H7 (cell line): ENCODE measurements at places on chromosomes 7 and 10. TPM values are rescaled to one million over a fixed set of nuclear protein-coding genes. Genes with fewer than 3 reads are reported as not detected.
A peak's percentile ranks its signal among the peaks of the same experiment; 100 is the strongest.

Gene MRPS33
- 51.0 and 61.0 TPM in 2 replicates for total RNA-seq

Gene HOXA6
- not detected in 2 replicates for total RNA-seq

Gene AOC1
- total RNA-seq: not detected in 2 replicates

Gene NUTM2A
- 0.04 TPM in 1 of 2 replicates, not detected in the other for total RNA-seq

Gene GRID1
- total RNA-seq: 0.22 and 0.31 TPM in 2 replicates

Gene INMT
- total RNA-seq: 1.0 and 3.9 TPM in 2 replicates

Gene CABCOCO1
- not detected in 2 replicates for total RNA-seq

Gene CYP3A5
- total RNA-seq: 0.31 TPM in 1 of 2 replicates, not detected in the other

Gene ADRB1
- 0.24 TPM in 1 of 2 replicates, not detected in the other for total RNA-seq

DNA sequence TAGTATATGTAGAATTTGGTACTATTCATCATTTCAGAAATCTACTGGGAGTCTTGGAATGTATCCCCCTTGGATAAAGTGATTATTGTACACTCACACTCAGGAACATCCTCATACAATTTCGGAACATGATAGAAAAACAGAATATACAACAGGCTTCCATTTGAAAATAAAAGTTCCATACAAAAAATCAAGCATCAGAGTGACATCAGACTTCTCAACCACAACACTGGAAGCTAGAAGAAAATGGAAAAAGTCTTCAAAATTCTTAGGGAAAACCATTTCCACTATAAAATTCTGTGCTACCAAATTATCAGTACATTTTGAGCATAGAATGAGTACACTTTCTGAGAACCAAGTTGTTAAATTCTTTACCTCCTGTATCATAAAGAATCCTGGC is 8.8 kb downstream of the LYZL1 start:
- no peak for DNase-seq

DNA sequence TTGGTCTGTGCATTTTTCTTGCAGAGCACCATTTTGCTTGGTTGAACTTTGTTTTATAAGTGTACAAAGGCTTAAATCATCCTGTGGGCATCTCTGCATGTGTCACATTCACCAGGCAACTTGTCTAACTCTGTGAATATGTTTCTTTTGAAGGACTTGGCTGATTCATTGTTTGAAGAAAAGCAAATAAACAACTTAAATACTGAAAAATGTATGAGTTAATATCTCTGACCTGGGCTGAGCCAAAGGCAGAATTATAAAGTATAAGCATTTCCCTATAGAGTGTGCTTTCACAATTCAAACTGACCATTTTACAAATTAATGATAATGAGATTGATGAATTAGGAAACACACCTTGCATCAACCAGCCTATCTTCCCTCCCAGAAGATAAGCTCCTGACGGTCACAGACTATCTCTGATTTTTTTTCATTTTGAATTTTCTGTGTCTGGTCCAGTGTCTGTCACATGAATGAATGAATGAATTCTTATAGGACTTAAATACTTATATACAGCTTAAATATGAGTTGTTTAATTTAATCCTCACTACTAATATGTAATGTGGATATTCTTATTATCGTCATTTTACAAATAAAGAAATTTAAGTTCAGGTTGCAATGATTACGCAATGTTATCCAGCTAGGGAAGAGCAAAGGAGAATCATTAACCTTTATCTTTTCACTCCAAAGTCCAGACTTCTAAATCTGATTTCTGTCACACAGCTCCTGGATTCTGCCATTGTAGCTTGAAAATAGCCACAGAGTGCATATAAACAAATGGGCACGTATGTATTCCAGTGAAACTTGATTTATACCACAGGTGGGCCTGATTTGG is 182.0 kb upstream of the PHYHIPL start:
- no peak for DNase-seq

- DNase-seq: no peak
These were observed 282.5 kb downstream of the GALNT17 start for GRCh38 chr7:71414490-71414889.

DNA sequence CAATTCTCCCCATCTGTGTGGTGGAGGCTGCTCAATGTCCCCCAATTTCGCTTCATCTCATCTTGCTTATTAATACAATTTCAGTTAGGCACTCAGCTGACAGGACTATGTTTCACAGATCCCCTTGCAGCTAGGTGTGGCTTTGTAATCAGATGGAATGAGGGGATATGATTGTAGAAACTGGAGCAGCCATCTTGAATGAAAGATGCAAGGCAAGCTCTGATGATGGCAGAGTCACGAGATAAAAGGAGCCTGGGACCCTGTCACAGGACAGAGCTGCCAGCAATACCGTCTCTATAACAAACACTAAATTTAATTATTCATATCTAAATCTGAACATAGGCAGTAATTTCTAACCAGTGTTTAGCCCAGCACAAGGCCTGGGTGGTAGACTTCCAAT is 991 bp upstream of the DLD start:
- DNase-seq: no peak

GRCh38 chr10:6406220-6407033 is 173.6 kb downstream of the PRKCQ start:
- DNase-seq: no peak

- no peak for DNase-seq
These were observed 41.7 kb downstream of the FAM171A1 start for GRCh38 chr10:15329437-15329836.

GRCh38 chr10:65312876-65313275 is 1613.0 kb upstream of the LRRTM3 start:
- no peak for DNase-seq

DNA sequence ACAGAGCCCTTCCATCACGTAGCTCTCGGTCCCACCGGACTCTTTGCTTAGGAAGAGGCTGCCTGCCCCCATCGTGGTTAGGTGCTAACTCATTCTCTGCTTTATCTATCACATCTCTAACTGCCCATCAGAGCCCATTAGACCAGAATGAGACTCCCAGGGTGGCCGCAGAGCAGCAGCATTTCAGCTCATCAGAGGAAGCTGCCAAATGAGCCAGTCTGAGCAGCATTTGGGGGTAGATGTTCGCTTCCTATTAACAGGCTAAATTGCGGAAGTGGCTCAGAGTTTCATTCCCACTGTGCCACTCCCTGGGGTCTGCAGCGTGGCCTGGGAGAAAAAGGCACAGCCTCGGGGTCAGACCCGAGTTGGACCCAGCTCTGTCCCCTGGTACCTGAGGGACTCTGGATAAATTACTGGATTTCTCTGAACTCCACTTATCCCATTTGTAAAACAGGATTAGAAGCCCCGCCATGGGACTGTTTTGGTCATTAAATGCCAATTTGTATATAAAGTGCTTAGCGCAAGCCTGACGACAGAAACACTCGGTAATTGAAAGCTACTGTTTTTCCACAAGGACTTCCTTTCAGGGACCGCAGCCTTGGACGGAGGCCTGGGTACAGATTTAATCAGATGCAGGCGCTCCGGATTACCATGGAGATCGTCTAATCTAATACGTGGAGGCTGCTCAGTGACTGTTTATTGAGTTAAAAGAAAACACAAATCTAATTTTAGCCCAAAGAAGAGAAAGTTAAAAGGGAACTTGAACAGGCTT is 73.8 kb upstream of the PRLHR start:
- DNase-seq: peak; percentile 18

DNA sequence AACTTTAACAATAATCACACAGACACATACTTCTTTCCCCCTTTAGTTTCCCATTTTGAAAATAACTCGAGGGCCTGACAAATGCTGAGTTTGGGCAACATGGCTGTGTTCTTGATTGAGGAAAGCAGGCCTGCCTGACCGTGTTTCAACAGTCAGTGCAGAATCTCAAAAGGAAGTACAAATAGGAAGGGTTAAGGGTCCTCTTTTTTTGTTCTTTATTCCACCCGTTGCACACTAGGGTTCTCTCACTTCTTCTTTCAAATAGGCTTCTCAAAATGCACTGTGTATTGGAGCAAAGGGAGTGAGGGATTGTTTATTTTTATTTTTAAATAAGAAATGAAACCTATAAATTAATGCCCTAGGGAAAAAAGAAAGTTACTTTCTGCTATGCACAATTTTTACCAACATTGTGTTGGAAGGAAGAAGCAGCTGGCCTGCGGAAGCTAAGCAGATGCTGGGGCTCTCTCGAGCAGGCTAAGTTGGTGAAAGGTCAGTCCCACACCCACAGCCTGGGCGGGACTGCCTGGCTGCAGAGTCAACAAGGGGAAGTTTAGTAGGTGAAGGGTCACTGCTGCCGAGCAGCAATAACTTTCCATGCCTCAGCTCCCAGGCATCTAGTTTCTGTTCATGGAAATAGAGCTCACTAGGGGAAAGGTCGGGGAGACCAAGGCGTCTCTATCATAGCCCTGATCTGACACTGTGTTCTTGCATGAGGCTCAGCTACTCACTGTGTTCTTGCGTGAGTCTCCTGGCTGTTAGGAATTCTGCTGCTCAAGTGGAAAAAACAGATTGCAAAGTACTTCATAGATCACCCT is 12.2 kb upstream of the PDK4 start:
- peak; percentile 64 for DNase-seq

DNA sequence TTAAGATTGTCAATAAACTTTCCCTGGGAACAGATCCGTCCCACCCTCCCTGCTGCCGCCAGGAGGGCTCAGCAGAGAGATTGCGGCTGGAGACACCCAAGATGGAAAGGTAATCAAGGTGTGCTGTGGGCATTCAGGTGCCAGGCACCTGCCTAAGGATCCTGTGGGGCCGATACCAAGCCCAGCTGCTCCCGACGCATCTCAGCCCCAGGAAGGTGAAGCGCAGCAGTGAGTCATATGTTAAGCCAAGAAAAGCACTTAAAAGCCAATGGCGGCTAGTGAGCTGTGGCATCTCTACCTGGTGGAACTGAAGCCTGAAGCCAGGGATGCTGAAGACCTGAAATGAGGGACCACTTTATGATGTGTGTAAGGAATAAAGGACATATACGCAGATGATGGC is 6.1 kb downstream of the WDR86 start:
- DNase-seq: peak; percentile 56

GRCh38 chr7:128914566-128915151 is 4.2 kb upstream of the KCP start:
- DNase-seq: peak; percentile 56

DNA sequence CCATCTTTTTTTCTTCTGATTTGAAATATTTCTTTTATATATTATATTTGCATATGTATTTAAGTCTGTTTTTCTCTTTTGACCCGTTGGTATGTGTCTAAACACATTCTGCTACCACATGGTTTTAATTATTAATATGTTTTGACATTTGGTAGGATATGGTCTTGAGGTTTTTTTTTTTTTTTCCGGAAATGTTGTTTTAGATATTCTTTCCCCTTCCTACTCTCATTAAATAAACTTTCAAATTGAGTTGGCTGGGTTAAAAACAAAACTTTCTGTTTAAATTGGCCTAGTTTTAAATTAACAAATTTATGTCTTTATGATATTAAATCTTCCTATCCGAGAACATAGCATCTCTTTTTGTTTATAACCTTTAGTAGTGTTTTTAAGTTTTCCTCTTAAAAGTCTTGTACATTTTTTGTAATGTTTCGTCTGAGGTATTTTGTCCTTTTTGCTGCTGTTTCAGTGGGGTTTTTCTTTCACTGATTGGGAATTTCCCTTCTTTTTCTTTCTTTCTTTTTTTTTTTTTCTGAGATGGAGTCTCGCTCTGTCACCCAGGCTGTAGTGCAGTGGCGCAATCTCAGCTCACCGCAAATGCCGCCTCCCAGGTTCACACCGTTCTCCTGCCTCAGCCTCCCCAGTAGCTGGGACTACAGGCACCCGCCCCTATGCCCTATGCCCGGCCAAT is 25.4 kb downstream of the STAM start:
- no peak for DNase-seq

DNA sequence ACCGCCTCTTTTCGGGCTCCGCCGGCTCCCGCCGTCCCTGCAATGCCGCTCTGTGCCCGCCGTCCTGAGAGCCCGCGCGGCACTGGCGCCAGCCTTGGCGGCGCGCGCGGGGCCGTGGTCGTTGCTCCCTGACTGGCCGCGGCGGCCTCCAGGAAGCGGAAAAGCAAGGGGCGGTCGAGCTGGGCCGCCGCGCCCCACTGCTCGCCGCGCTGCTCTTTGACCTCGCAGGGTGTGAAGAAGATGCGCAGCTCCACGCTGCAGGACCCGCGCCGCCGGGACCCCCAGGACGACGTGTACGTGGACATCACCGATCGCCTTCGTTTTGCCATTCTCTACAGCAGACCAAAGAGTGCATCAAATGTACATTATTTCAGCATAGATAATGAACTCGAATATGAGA is at the start of gene CDC14C:
Gene CDC14C (plus strand): TSS at position 115 of the 400 bp plus-strand sequence. CDS start 126 bp downstream, at position 241.
- no peak for DNase-seq

- peak; percentile 29 for DNase-seq
These were observed 21.8 kb downstream of the PALD1 start for GRCh38 chr10:70500368-70500767.

GRCh38 chr10:50280049-50280841 is 28.9 kb upstream of the ASAH2 start:
- DNase-seq: no peak

GRCh38 chr10:29545122-29545521 is 89.6 kb downstream of the SVIL start:
- no peak for DNase-seq

GRCh38 chr7:12802070-12802469 is 114.6 kb downstream of the ARL4A start:
- DNase-seq: no peak

- DNase-seq: no peak
These were observed 71.9 kb upstream of the AKR1E2 start for GRCh38 chr10:4754143-4754542.

GRCh38 chr10:125232841-125233240 is 72.5 kb upstream of the CTBP2 start:
- DNase-seq: no peak

DNA sequence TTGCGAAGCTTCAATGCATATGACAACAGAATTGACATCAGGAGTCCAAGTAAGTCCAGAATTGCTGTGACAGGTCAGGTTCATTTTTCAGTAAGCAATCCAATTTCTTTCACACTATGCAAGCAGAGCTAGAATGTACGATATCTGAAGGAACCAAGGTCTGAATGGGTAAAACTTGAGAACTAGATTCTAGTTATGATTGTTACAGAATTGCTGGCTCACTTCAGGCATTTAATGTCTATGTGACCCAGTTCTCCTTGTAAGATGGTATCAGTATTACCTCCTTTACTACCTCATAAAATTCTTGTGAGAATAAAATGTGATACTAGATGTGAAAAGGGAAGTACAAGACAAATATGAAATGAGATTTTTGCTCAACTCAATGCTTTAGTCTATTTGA is 159.6 kb downstream of the GPR158 start:
- DNase-seq: no peak

- no peak for DNase-seq
These were observed 121.3 kb downstream of the AVL9 start for GRCh38 chr7:32616625-32617024.

- no peak for DNase-seq
These were observed 183.6 kb downstream of the NRP1 start for GRCh38 chr10:33150889-33151288.

DNA sequence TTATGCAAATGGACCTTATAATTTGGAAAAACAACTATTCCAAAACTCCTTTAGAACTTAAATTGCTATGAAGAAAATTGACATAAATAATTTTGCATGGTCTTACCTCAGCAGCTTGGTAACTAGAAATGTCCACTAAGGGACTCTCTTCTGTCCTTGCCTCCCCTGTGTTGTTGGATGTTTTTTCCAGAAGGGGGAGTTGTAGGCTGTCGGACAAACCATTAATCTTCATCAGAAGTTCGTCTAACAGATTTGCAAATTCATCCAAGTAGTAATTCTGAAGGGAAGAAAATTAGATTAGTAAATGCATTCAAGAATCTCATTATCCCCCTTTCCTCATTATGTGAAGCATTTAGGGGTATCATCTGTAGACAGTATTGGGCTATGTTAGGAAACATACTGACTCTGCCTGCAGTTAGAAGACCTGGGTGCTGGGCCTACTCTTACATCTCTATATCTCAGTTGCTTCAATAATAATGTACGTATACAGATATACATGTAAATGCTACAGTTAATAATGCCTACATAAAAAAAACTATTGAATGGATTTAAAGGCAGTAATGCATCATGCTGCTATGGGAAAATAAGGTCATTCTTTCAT is 155.6 kb downstream of the PKD1L1 start:
- DNase-seq: no peak

GRCh38 chr10:51468424-51468823 is 231.0 kb downstream of the CSTF2T start:
- DNase-seq: no peak
